ENCODE measurements at places on chromosomes 1 and 21. TPM values are rescaled to one million over a fixed set of nuclear protein-coding genes. Genes with fewer than 3 reads are reported as not detected.

Gene ARHGAP30
- total RNA-seq, result not detected

Gene SPRR4
- total RNA-seq, result not detected

Gene CR1L
- not detected for total RNA-seq

Gene OR10K2
- not detected for total RNA-seq

Gene C1orf167
- total RNA-seq, result 0.24 TPM

Gene COL16A1
- total RNA-seq, result 92.6 TPM

Gene GJA5
- not detected for total RNA-seq

Gene KRTAP21-1
- total RNA-seq, result not detected

Gene COL9A2
- total RNA-seq, result 1.1 TPM

Gene CTSS
- total RNA-seq, result 2.8 TPM

Gene F13B
- not detected for total RNA-seq

Gene TAGLN2
- total RNA-seq, result 285 TPM

Gene TCP10L
- not detected for total RNA-seq

Gene LINGO4
- total RNA-seq, result not detected

Gene SSX2IP
- 6.9 TPM for total RNA-seq

Gene ORC1
- total RNA-seq, result 0.34 TPM

Gene NBPF6
- not detected for total RNA-seq

Gene FAM163A
- not detected for total RNA-seq

Gene MIXL1
- total RNA-seq, result not detected

Gene KHDRBS1
- 33.1 TPM for total RNA-seq

Gene AHCYL1
- total RNA-seq, result 63.2 TPM

Gene TGFBR3
- total RNA-seq, result 94.3 TPM

Gene TNFRSF25
- 3.9 TPM for total RNA-seq

Gene GGPS1
- 20.1 TPM for total RNA-seq

Gene DNAH14
- total RNA-seq, result 4.0 TPM

Gene PRR9
- total RNA-seq, result not detected

Gene TFF1
- total RNA-seq, result not detected

Gene VPS45
- total RNA-seq, result 20.2 TPM

Gene GOLT1A
- not detected for total RNA-seq

Gene ANKRD45
- total RNA-seq, result not detected

Gene PLPP3
- total RNA-seq, result 178 TPM

Gene PSMB4
- total RNA-seq, result 209 TPM

Gene DNMT3L
- not detected for total RNA-seq

Gene DONSON
- total RNA-seq, result 4.7 TPM

Data from cardiac ventricle fibroblast (primary cell).